Stimulated activated naive CD8-positive, alpha-beta T cell treated with anti-CD3 and anti-CD28 coated beads, Interleukin-15, amount 100 ng/mL, for 72 hours (primary cell): ENCODE measurements at places on chromosomes 6 and 20.

DNA sequence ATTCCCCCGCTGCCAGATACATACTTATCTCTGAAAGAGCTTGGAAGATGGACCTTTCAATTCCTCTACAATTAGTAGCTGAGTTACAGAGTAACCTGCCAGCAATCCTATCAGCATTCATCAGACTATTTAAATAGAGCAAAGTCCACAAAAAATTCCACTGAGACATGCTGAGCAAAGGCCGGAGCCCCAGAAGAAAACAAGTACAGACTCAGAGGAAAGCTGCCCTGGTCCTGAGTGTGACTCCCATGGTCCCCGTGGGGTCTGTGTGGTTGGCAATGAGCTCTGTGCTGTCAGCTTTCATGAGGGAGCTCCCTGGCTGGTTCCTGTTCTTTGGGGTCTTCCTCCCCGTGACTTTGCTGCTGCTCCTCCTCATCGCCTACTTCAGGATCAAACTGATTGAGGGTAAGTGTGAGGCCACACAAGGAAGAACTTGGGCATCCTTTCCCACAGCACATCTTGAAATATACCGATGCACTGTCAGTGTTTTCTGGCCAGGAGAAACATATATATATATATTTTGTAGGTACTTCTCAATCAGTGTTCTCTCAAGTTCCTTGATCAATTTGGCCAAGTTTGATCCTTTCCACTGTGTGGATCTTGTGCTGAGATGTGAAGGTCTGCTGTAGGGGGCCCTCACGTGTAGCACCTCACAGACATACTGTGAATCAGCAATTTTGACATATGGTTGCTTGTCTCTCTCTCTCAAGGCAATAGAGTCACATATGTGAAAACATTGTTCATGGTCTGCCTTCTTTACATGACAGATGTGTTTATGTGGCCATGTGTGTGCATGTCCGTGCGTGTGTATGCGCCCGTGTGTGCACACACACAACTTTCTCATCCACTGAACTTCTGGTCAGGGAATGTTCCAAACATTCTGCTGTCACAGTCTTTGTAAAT is at the start of gene SMLR1:
SMLR1 (plus strand) TSS at position 160 of the 903 bp plus-strand sequence; CDS start at position 168, 8 bp downstream.
- DNase-seq, result no peak

GRCh38 chr6:33061987-33062386 is 11.5 kb downstream of the HLA-DPA1 start:
- DNase-seq, result no peak

DNA sequence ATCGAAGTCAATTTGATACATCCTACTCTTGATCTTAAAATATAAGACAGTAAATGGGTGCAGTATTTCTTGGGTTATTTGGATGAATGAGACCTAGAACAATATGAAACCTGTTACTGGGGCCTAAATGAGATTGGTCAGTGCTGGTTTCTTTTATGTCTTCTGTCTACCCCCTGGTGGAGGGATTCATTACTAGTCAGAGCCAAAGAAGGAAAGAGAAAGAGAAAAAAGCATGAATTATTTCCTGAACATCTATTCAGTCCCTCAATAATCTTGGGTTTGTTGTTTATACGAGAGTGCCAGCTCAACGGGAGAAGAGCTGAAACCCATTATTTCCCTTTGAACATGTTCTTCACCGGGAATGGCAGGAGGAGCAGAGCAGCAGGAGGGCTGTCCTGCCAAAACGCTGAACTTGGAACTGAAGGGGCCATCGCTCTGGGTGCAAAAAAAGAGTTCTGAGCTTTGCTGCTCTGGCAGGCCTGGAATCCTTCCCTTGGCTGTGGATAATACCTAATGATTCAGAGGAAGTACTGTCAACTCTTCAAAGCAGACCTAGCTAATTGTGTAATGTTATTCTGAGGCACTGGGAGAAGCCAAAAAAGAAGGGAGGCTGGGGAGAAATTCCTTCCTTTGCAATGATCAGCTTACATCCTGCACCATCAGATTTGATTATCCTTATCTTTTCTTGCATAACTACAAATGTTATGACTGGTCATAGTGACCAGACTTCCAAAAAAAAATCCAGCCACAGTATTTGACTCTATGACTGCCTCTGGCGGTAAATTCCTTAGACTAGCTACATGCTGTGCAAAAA is 72.0 kb downstream of the BLOC1S5 start:
- no peak for DNase-seq

DNA sequence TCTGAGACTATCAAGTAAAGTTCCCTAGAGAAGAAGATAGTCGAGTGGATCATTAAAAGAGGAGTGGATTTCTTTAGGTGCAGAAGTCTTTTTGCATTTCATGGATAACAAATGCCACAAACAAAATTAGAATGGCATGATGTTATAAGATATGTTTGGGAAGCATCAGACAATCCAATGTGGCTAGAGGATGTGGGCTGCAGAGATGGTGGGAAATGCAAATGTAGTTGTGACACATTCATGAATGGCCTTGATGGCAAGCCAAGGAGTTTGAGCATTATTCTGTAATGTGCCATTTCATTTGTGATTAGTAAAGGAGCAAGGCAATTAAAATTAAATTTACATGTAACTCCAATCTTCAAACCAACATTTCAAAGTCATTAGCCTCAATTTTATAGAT is 211.9 kb downstream of the CENPW start:
- no peak for DNase-seq

- no peak for DNase-seq
These were observed 17.1 kb upstream of the SNTA1 start for GRCh38 chr20:33460711-33461110.

DNA sequence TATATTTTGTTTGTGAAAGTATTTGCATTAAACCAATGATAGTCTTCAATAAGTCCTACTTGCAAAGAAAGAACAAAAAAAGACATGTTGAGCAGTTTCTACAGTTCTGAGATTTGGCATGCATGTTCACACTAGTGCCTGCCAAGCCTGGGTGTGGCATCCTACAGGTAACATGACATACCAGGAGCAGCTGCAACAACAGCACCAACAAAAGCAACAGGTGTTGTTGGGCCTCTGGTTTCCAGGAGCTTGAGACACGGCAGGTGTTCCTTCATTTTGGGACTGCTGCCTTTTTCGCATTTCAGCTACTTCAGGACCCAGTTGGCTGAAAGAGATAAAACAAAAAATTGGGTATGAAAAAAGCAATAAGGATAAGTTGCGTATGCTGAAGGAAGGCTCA is 41.2 kb upstream of the MTRF1L start:
- DNase-seq, result no peak

DNA sequence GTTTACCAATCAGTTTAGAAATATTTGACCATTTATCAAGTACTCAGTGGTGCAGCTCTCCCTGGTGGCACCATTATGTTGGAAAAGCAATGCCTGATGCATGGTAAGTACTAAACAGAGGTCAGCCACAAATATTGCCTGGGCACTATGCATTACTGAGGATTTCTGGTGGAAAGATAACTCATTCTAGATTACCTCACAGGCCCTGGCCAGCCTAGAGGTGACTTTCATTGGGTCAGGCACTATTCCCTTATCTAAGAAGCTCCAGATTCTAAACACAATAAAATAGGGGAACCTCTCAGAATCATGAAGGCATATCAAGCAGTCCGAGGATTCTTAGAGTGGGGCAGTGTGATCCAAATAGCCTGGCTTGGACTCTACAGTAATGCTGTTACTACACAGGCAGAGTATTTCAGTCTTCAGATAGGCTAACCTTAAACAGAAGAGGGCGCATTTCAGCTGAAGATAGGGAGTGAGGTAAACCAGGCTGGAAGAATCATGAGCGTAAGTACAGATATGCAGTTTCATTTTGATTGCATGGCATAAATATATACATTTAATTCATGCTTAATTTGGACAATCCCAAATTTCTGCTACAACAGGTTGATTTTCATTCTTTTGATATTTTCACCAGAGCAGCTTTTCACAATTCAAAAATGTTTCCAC is 12.1 kb downstream of the LGSN start:
- no peak for DNase-seq

GRCh38 chr6:144295211-144295610 is 10.1 kb downstream of the UTRN start:
- DNase-seq, result no peak

DNA sequence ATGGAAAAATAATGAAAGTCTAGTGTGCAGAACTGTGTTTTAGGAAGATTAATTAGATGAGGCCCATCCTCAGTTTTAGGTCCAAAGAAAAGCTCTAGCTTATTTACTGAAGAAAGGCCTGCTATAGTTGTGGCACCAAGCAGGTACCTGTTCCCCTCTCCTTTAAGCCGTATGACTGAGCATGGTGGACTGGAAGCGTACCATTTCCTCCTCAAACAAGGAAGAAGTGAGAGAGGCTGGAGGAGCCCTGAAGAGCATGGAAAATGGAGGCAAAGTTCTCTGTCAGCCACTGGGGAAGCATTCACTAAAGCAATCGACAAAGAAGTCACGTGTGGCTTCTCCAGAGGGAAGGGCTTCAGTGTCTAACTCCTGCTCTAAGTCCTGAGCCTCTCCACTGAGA is 100.2 kb downstream of the MAN1A1 start:
- no peak for DNase-seq

DNA sequence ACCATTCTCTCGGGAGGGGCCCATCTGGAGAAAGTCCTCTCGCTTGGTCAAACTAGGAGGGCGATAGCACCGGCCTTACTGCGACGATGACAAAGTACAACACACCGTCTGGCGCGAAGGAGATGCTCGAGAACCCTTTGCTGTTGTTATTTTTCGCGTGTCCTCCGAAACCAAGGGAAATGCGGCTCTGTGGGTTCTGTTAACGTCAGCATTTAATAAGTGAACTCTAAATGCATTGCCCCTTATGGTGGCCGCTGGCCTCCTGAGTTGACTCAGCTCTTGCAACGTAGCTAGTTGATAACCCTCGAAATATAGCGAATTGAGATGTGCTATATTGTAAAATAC is 577 bp upstream of the SCAND1 start:
- DNase-seq, result peak; percentile 65

DNA sequence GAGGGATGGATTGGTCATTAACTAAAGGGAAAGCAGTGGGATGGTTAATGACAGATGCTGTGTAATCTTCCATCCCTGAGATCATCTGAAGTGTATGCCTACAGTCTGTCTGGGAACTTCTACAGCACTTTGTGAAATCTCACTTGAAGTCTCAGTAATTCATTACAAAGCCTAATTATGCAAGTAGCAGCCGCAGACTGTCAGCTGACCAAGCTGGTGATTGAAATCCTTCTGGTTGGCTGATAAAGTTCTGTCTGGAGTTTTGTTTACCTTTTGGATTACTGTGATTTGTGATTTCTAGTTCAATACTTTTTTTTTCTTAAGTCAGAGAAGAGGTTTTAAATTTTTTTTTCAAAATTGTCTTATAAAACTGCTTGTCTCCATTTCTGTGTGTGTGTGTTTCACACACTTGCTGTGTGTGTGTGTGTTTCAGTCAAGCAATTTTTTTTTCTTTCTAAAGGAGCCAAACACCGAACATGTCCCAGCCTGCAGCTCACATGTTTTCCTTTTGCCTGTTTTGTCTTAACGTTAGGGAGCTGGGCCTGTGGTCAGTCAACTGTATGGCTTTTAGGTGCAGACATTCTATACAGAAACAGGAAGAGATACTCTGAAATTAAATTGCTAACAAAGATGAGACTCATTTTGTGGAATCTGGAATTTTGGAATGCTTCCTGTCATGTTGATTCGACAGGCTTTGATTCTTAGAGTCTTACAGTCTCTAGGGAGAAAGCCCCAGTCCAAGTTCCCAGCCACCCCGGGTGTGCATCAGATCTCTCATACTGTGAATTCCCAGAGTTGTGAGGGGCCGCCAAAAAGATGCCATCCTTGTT is 28.5 kb upstream of the ADGRF4 start:
- no peak for DNase-seq

DNA sequence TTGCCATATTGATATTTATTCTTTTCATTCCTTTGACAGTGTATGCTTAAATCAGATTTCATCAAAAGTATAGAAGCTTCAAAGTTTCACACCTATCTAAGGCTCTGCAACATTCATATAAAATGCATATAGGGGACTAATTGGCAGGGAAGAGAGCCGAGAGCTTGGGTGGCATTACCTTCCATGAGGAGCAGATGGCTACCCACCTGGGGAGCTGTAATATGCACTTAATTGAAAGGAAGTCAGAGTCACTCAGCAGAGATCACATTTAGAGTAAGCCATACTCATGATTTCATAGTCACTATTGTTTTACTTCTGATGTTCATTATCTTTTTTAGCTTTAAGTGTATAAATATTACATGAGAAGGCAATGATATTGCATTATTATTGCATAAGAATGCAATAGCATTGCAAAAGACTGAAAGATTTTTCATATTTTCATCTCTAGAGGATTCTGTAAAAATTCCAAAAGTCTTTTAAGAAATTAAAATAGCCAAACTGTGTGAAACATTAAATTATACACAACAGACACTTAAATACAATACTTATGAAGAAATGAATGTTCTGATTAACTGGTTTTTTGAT is 1305.2 kb downstream of the EPHA7 start:
- DNase-seq, result no peak

DNA sequence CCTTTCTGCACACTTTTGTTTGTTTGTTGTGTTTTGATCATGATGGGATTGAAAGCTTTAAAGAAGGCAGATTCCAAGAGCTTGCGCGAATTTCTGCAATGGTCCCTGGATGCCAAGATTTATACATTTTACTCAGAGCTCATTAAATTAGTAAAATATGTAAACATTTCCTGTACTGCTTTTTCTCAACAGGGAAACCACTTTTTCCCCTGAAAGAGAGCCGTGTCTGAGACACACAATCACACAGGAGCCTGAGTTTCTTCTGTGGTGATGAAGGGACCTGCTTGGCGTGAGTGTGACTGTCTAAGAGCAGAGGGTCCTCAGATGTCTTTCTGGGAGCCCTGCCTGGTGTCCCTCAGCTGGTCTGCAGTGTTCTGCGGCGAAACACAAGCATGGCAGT is 12.1 kb upstream of the TAGAP start:
- DNase-seq, result no peak

GRCh38 chr6:10451828-10452509 is 37.1 kb upstream of the TFAP2A start:
- no peak for DNase-seq

- DNase-seq, result peak; percentile 26
These were observed 142.1 kb downstream of the MYB start for GRCh38 chr6:135323202-135323668.

GRCh38 chr6:38644951-38645350 is 5.2 kb upstream of the BTBD9 start:
- no peak for DNase-seq

DNA sequence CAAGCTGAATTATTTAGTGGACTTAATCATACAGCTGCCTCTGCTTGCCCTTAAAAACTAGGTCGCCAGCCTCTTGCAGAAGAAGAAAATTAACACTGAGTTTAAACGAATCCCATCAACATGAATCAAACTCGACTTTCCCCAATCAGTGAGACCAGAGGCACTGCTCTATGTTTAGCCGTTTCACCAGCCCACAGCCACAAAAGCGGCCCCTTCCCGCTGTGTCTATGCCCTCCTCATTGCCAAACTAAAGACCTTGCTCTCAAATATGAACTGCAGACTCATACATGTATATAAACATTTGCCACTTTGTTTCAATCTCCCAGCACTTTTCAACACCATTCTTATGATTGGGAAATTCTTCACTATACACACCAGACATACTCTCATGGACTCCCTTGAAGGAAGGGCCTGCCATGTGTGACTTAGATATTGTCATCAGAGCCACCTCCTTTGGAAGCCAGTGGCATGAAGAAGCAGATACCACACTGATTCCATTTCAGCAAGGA is 105.8 kb upstream of the ADGRF1 start:
- no peak for DNase-seq

- peak; percentile 52 for DNase-seq
These were observed 541 bp downstream of the SNX21 start for GRCh38 chr20:45833883-45834796.
